ENCODE measurements at places on chromosomes 16 and 17.

- DNase-seq: no peak
Observed at GRCh38 chr16:80527297-80527696, 13.5 kb upstream of the DYNLRB2 start.

GRCh38 chr17:43873091-43873490, 26.1 kb downstream of the CD300LG start:
- DNase-seq: no peak

GRCh38 chr17:81438688-81439087, 43.4 kb downstream of the BAHCC1 start:
- DNase-seq: no peak

DNA sequence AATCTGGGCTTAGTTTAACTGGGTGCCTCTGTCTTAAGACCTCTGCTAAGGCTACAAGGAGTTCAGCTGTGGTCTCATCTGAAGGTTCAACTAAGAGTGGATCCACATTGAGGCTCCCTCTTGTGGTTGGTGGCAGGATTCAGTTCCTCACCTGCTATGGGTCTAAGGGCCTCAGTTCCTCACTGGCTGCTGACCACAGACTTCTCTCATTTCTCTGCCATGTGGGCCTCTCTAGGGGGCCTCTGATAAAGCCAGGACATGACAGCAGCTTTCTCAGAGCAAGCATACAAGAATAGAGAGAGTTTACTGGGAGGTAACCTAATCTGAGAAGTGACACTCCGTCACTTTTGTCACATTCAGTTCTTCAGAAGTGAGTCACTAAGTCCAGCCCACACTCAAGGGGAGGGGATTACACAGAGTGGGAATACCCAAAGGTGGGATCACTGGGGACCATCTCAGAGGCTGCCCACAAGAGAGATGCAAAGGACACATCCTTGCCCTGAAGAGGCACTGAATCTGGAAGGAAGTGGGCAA, 19.2 kb upstream of the ABAT start:
- DNase-seq: peak; percentile 11

- DNase-seq: no peak
Observed at GRCh38 chr16:3759736-3760135, 42.4 kb upstream of the TRAP1 start.

- no peak for DNase-seq
Observed at GRCh38 chr16:19829844-19830692, 54.6 kb downstream of the GPRC5B start.

DNA sequence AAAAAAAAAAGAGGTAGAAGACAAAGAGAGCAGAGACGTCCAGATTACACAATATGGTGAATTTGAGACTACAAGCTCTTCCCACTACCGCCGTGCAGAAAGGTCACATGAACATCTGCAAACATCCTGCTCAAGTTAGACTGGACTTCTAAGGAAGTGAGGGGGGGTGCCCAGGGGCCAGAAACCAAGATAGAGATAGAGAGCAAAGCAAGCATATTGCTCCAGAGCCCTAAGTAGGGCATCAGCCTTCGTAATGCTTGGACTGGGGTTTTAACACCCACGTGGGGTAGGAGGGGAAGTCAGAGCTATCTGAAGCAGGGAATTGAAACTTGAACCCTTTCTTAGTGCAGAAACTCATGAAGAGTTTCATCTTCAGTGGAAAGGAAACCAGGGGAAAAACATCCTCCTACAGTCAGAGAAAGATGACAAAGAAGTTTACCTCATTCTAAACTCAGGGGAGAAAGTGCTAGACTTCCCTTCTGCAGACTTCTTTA, 8.7 kb downstream of the CLEC19A start:
- no peak for DNase-seq

GRCh38 chr16:60491273-60491672, 1545.0 kb downstream of the CDH8 start:
- DNase-seq: no peak

DNA sequence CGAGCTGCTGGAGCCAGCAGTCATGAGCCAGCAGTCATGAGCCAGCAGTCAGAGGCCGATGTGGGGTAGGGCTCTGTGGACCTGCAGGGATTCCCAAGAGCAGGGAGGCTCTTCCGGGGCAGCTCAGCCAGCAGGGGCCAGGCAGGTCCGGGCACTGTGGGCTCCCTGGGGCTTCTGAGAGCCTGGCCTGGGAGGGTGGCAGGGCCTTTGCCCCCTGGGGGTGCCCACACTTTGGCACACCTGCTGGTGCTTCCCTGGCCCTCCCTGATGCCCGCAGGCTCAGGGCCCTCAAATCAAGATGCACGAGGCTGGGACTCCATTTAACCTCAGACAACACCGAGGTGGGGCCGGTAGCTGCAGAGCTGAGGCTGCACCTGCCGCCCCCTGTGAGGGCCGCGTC, 18.1 kb downstream of the SOX8 start:
- no peak for DNase-seq

GRCh38 chr16:57941016-57941664, 29.8 kb downstream of the CNGB1 start:
- DNase-seq: no peak

DNA sequence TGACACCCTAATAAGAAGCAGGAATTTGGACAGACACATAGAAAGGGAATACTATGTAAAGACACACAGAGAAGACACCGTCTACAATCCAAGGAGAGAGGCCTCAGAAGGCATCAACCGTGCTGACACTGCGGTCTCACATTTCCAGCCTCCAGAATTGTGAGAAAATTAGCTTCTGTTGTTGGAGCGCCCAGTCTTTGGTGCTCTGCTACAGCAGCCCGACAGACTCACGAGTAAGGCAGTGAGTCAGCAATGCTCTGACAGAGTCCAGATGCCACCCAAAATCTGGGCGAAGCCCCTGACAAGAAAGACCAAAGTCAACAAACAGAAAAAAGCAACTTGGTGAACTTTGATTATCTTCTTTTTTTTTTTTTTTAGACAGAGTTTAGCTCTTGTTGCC, 32.5 kb upstream of the RAI1 start:
- peak; percentile 39 for DNase-seq

GRCh38 chr17:64255764-64256163, 7.3 kb downstream of the TEX2 start:
- no peak for DNase-seq

DNA sequence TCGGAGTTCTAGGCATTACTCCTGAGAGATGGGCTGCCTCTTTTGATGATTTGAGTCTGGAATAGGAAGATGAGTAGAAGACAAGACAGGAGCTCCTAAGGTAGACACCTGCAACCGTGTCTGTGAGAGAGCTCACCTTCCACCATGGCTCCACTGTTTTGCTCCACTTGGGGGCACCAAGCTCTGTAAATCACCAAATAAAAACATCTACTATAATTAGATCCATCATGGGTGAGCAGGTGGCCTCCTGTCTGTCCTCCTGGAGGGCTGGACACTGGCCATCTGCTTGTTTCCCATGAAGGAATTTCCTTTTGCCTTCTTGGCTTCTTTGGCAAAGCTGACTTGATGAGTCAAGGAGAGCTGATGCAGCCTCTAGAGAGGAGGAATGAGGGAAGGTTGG, 179.0 kb downstream of the HAPSTR1 start:
- no peak for DNase-seq

GRCh38 chr16:85227084-85227945, 115.0 kb upstream of the CIBAR2 start:
- DNase-seq: peak; percentile 81

GRCh38 chr16:68629351-68629910, 15.7 kb upstream of the CDH3 start:
- DNase-seq: no peak

DNA sequence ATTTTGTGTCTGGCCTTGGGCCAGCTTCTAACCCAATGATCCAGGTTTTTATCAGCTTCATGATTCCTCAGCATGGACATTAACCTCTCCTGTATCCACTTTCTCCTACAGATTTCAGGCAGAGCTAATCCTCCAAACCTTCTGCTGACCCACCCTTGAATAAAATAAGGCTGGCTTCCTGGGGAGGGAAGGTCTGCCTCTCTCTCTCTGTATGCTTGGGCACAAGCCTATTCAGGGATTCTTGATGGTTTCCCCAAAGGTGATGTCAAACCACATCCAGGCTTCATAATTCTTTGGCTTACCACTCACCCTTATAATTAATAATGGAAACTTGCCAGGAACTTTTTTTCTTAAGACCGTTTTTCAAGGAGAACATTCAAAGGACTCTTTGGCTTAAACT, 240.1 kb downstream of the UTP18 start:
- DNase-seq: no peak

DNA sequence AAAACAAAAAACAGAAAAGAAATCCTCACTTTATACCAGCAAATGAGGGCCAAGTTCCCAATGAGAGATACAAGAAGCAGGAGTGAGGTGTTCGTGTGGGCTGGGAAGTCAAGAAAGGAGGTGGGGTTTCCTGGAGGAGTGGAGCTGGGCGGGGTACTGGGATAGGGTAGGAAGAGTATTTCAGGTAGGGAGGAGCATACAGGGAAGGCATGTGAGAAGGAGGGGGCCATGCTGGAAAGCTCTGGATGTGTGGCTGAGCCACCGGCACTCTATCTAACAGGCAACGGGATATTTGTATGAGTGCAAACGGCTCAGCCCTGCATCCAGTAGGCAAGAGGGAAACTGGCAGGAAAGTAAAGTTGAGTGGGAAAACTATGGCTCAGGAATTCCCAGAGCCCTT, 4.2 kb downstream of the OR3A2 start:
- DNase-seq: no peak

- DNase-seq: peak; percentile 6
Observed at GRCh38 chr16:47574091-47575054, 113.2 kb downstream of the PHKB start.

GRCh38 chr17:75509528-75510258, 5.6 kb downstream of the CASKIN2 start:
- DNase-seq: no peak

- no peak for DNase-seq
Observed at GRCh38 chr16:15954814-15955151, 5.4 kb downstream of the ABCC1 start.

- no peak for DNase-seq
Observed at GRCh38 chr17:51365090-51365489, 104.7 kb downstream of the UTP18 start.

DNA sequence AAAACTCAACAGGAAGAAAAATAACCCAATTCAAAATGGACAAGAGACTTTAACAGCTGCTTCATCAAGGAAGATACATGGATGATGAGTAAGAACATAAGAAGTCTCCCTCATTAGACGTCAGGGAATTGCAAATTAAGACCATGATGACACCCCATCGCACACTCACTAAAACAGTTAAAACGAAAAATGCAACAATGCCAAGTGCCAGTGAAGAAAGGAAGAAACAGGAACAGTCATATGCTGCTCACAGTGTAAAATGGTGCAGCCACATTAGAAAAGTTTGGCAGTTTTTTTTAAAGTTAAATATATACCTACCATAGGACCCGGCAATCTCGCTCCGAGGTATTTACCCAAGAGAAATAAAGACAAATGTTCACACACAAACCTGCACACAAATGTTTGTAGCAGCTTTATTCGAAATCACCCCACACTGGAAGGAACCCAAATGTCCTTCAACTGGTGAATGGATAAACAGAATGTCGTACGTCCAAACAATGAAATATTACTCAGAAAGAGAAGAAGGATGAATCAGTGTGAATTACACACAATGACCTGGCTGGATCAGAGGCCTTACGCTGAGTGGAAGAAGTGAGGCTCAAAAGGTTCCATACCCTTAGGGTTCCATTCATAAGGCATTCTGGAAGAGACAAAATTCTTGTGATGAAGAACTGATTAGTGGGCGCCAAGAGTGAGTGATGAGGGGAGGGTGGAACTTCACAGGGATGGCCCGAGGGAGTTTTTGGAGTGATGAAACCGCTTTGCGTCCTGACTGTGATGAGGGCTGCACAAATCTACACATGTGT, 110.3 kb downstream of the C16orf95 start:
- peak; percentile 74 for DNase-seq

- no peak for DNase-seq
Observed at GRCh38 chr16:54289242-54289944, 2.8 kb upstream of the IRX3 start.

- DNase-seq: no peak
Observed at GRCh38 chr17:45438931-45439610, 6.4 kb upstream of the ARHGAP27 start.

DNA sequence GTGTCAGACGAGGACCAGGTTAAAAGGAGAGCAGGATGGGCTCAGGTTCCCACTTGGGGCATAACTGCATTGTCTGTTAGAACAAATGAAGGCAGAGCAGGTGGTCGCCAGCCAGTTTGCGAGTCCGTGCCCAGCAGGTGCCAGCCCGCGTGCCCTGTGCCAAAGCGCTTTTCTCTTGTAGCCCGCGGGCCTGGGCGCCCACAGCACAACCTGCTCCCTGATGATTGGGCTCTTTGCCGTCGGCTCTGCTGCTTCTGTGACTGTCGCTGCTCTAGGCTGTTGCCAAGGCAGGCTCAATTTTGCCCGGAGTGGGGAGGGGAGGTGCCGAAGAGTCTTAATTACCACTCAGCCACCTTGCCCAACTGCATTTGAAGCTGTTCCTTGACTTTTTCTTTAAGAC, 21.1 kb downstream of the KNOP1 start:
- no peak for DNase-seq

DNA sequence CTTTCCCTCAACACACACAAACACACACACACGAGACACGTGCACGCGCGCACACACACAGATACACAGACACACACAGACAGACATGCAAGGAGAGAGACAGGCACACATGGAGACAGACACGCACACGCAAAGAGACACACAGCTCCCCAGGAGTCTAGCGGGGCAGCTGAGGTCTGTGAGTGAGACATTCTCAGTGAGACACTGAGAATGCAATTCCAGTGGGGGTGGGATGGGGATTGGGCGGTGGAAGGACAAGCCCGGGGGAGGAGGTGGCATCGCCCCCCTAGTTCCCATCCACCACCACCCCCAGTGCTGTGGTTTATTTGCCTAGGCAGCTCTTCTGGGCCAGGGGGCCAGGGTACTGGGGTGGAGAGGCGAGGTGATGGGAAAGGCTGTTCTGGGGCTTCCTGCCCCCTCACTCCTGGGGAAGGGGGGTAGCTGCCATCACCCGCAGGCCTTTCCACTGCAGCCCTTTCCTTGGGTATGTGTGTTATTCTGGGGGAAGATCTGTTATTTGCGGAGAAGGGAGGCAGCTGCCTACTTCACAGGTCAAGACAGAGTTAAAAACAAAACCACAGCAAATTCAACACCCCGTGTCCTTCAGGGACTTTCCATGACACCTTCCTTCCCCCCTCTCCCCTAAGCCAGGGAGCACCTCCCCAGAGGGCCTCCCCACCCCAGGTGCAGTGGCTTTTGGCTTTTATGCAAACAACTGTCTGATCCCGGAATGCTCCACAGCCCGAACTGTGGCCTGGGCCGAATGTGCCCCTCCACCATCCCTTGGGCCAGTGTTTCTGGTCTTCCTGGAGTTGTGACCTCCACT, 18.0 kb downstream of the GRB7 start:
- DNase-seq: peak; percentile 36

DNA sequence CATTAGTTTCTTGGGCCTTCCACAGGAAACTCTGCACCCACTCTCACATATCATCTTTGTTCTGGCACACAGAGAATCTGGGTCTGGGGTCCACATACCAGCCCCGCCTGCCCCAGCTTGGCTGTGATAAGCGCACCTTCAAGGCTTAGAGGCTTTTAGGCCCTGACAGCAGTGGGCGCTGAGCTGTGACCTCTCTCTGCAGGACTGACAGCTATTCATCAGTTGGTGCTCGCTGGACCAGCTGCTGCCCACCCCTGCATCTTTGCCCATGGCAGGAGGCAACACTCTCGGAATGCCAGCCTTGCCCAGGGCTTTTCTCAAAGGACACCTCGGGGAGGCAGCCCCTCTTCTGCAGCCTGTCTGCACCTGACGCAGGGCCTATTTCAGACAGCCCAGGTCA, 62.9 kb downstream of the SDK2 start:
- DNase-seq: no peak

- no peak for DNase-seq
Observed at GRCh38 chr17:61155590-61156237, 243.9 kb upstream of the TBX2 start.

- DNase-seq: peak; percentile 37
Observed at GRCh38 chr17:69779378-69780214, 295.4 kb upstream of the KCNJ16 start.

Data from mesenchymal stem cell (in vitro differentiated cells and primary cell).